Smooth muscle cell of the pulmonary artery (primary cell): ENCODE measurements at places on chromosomes 2 and 18. TPM values are rescaled to one million over a fixed set of nuclear protein-coding genes. Genes with fewer than 3 reads are reported as not detected.

RFX8 gene
- 2.5 and 6.4 TPM in 2 replicates for total RNA-seq

LRRC30 gene
- total RNA-seq: not detected in 2 replicates

LYPD6B gene
- 0.10 and 0.20 TPM in 2 replicates for total RNA-seq

MARCHF4 gene
- total RNA-seq: 3.6 and 8.0 TPM in 2 replicates

TNS1 gene
- 243 and 297 TPM in 2 replicates for total RNA-seq

MYO1B gene
- total RNA-seq: 99.9 and 246 TPM in 2 replicates

BOK gene
- total RNA-seq: 13.4 and 14.5 TPM in 2 replicates

C2orf80 gene
- not detected in 2 replicates for total RNA-seq

FARP2 gene
- total RNA-seq: 40.2 and 49.1 TPM in 2 replicates

FOXI3 gene
- total RNA-seq: not detected in 2 replicates

SERPINB3 gene
- total RNA-seq: 0.07 TPM in 1 of 2 replicates, not detected in the other

POTEI gene
- not detected in 2 replicates for total RNA-seq

APOB gene
- under 0.01 TPM in 1 of 2 replicates, not detected in the other for total RNA-seq

TEX44 gene
- not detected in 2 replicates for total RNA-seq

DNAH7 gene
- 0.46 and 3.1 TPM in 2 replicates for total RNA-seq

LIPG gene
- total RNA-seq: 5.5 and 43.0 TPM in 2 replicates

THADA gene
- total RNA-seq: 32.1 and 32.9 TPM in 2 replicates

UGT1A4 gene
- not detected in 2 replicates for total RNA-seq

NYAP2 gene
- not detected in 2 replicates for total RNA-seq

RUFY4 gene
- total RNA-seq: not detected in 2 replicates

TUBA3E gene
- not detected in 2 replicates for total RNA-seq

MOB1A gene
- total RNA-seq: 76.4 and 86.5 TPM in 2 replicates

AFF3 gene
- total RNA-seq: 3.4 and 7.5 TPM in 2 replicates

GPR155 gene
- total RNA-seq: 9.3 and 10.4 TPM in 2 replicates

PCARE gene
- not detected in 2 replicates for total RNA-seq
